ENCODE measurements at places on chromosomes 1 and 21.

DNA sequence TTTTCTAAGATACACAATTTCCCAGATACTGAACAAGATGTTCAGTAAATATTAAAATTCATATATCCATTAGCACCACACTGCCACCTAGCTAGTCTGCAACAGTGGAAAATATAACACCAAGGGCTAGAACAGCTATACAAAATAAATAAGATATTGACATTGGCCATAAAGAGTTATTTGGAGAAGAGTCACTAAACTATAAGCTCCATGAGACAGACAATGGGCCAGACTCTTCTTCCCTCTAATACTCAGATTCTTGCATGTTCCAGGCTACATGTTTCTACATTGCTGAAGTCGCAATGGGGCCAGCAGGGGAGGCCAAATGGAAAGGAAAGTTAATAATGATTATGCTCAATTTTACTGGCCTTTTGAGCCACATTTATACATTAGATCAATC lies 21.5 kb downstream of the SPATA6 start:
- no peak for DNase-seq

- DNase-seq: no peak
These were observed 15.6 kb downstream of the PCP4 start for GRCh38 chr21:39882839-39883195.

- no peak for DNase-seq
These were observed 418.0 kb upstream of the PKN2 start for GRCh38 chr1:88266051-88266450.

DNA sequence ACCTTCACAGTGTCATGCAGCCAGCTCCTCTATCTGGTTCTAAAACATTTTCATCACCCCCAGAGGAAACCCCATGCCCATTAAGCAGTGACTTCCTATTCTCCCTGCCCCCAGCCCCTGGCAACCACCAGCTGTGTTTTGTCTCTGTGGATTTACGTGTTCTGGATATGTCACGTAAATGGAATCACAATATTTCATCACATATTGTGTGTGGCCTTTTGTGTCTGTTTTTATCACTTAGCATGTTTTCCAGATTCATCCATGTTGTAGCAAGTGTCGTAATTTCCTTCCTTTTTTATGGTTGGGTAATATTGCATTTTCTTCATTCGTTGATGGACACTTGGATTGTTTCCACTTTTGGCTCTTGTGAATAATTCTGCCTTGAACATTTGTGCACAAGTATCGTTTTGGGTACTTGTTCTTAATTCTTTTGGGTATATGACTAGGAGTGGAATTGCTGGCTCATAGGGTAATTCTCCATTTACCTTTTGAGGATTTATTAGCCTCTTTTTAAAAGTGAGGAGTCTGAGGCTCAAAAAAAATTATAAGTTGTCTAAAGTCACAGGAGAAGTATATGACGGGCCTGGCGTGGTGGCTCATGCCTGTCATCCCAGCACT lies 127.0 kb downstream of the MRPS6 start:
- DNase-seq: no peak

DNA sequence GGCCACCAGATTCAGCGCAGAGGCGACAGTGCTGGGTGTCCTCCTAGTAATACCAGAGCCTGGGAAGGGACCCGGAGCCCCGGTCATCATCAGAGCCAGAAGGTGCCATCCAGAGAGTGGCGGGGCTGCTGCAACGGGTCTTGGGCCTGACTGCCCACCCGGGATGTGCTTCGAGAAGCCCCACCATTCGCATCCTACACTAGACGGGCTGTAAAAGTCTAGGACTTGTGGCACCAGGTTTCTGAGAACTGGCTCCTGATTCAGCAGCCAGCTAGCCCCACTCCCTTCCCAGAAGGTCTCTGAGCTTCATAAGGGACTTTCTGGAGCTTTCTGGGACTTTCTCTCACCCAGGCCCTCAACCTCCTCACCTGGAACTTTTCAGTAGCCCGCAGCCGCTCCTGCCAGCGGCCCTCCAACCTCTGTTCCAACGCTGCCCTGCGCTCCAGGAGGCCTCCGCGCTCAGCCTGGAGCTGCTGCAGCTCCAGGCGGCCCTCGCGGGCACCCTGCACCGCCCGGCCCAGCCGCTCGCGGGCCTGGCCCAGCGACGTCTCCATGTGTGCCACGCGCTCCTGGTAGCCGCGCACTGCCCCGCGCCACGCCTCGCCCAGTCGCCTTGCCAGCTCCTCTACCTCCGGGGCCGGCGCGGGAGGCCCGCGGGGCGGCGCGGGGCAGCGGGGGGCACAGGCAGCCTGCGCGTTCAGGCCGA lies 940 bp downstream of the NES start:
- DNase-seq: no peak

DNA sequence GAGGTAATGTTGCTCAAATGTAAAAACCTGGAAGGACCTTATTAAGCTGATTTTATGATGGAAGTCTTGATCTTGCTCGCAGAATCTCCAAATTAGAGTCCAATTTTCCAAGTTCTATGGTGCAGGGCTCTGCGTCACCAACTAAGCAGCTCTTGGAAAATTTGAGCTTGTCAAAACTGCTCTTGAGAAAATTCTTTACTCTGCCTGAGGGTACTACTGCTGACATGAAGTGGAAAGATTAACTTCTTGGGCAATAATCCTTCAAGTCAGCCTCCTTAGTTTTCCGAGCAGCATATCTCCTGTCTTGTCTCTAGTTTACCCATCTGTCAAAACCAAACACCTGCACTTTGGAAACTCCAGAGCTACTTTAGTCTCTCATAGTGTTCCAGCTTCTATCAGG lies 293.7 kb downstream of the KCTD3 start:
- DNase-seq: no peak

- DNase-seq: no peak
These were observed 326.4 kb downstream of the TGFB2 start for GRCh38 chr1:218671573-218671972.

- DNase-seq: no peak
These were observed 16.5 kb downstream of the SLC2A7 start for GRCh38 chr1:9009438-9010370.
